ENCODE measurements at places on chromosomes 12 and 14. TPM values are rescaled to one million over a fixed set of nuclear protein-coding genes. Genes with fewer than 3 reads are reported as not detected.

Gene KRT72
- not detected for polyA plus RNA-seq

Gene CDH24
- polyA plus RNA-seq = 5.8 TPM

Gene BRF1
- 8.1 TPM for polyA plus RNA-seq

Gene KERA
- polyA plus RNA-seq = not detected

Gene CLIP1
- polyA plus RNA-seq = 94.1 TPM

Gene ULK1
- polyA plus RNA-seq = 2.3 TPM

Gene PLCZ1
- 0.15 TPM for polyA plus RNA-seq

Gene LUM
- polyA plus RNA-seq = 0.37 TPM

Gene SMIM41
- not detected for polyA plus RNA-seq

Gene CD27
- polyA plus RNA-seq = not detected

Gene MARCHF9
- 10.9 TPM for polyA plus RNA-seq

Gene CCDC175
- polyA plus RNA-seq = not detected

- no peak for DNase-seq
Measured at GRCh38 chr12:51381226-51382079, 9.8 kb downstream of the GALNT6 start.

DNA sequence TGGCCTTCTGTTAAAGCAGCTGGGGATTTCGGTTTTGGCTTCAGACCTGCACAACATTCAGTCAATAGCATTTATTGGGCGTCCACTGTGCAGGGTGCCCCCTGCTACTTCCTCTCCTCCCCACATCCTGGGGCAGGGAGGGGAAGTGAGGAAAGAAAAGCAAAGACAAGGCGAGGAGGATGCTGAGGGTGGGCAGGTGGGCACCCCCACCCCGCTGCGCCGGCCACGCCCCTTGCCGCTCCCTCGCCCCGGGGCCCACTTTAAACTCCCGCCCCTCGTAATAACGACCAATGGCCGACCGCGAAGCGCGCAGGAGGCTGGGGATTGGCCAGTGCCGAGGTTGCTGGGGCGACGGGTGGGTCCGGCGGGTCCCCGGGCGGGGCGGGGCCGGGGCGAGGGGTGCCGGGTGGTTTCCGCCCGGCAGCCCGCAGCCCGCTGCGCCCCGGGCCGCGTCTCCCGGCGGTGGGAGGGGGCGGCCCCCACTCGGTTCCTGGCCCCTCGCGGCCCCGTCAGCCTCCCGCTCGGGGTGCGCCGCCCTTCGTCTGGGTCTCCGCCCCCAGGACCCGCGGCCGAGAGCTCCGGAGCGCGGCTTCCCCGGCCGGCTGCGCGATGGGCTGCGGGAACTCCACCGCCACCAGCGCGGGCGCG lies at the start of gene C12orf75:
Gene C12orf75, plus strand, starts transcription at position 409 of the 648 bp plus-strand sequence. Its CDS starts 201 bp downstream, at position 610.
- DNase-seq = no peak

GRCh38 chr12:22048351-22049041 lies 2.5 kb downstream of the CMAS start:
- no peak for DNase-seq

GRCh38 chr12:15546102-15546701 lies 223.9 kb downstream of the PTPRO start:
- no peak for DNase-seq

GRCh38 chr12:70644861-70645260 lies 7.6 kb upstream of the PTPRB start:
- no peak for DNase-seq

- DNase-seq = no peak
Measured at GRCh38 chr12:117587631-117588287, 226.3 kb upstream of the NOS1 start.

DNA sequence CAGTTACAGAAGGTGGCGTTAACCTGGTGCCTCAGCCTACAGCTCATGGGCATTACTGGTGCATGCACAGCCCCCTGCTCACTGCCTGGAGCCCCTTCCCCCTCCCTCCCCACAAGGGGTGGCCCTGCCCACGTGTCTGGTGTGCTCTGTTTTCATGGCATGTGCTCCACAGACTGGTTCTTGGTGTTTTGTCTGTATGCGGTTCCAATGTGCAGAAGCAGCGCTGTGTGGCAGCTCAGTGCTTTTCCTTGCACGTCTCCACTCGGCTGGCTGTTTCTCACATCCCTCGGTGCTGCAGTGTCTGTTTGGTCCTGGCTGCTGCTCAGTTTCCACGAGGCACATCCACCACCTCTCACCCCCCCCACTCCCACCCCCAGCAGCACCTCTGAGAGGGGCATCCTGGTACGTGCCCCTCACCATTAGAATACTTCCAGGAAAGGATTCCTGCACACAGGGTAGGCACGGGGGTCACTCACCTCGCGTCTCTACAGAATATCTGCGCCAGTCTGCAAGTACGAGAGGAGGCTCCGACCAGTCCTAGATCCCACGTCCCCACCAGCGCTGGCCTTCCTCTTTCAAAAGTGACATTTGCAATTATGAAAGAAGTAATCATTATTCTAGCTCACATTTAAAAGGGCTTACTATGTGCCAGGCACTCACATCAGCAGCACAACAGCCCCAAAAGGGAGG lies 27.1 kb downstream of the DIO3 start:
- DNase-seq = no peak

DNA sequence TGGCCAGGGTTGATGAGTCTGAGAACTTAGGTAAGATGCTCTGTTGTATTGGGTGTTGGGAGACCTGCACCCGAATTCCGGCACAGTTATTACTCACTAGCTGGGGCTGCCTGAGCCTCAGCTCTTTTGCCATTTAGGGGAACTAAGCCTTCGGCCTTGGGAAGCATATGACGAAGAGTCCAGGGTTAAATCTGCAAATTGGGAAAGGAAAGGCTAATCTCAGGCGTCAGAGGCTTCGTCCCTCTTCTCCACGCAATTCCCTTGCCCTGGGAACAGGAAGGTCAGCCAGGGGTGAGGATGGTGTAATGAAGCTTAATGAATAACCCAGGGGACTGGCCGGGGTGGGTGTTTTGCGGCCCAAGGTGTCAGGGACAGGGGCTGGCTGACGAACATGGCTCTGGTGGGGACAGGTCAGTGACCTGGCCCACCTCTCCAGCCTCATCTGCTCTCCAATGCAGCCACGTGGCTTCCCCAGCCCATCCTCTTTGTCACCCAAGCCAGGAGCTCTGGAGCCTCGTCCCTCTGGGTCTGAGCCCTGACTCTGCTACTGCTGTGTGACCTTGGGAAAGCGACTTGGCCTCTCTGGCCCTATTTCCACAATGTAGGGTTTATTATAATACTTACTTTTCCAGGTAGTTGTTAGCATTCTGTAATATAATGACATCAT lies 3.8 kb upstream of the SDSL start:
- no peak for DNase-seq

GRCh38 chr14:52802597-52802996 lies 11.2 kb upstream of the GNPNAT1 start:
- peak; percentile 30 for DNase-seq

DNA sequence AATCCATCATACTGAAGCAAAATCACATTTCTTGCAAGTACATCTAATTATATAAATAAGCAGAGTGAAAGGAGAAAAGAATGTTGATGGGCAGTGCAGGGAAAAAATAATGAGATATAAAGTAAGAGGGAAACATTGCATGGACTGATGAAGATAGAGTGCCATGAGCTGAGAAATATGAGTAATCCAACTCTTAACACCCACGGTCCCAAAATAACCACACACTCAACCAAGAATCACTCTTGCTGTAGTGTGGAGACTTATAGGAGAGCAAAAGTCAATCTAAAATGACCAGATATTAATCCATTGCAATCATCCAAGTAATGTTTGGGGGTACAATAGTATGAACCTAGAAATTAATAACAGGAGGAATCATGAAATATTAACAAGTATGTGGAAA lies 40.2 kb downstream of the MYF5 start:
- no peak for DNase-seq

GRCh38 chr12:60845696-60846095 lies 1249.9 kb downstream of the SLC16A7 start:
- no peak for DNase-seq

DNA sequence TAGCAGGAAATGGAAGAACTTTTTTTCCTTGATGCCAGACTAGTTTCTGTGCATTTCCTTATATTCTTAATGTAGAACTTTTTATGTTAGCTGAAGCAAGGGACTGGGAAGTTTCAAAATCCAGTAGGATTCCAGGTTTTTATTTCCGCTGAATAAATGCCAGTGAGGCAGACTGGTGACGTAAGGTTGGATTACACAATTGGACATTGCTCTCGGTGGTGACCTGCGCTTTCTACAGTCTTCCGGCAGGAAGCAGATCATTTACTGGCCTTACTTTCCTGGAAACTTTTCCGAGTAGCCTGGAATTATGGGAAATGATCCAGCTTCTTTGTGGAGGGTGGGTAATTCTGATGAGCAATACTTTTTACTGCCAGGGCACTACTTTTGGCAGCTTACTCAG lies 3.6 kb downstream of the IFT43 start:
- DNase-seq = no peak

DNA sequence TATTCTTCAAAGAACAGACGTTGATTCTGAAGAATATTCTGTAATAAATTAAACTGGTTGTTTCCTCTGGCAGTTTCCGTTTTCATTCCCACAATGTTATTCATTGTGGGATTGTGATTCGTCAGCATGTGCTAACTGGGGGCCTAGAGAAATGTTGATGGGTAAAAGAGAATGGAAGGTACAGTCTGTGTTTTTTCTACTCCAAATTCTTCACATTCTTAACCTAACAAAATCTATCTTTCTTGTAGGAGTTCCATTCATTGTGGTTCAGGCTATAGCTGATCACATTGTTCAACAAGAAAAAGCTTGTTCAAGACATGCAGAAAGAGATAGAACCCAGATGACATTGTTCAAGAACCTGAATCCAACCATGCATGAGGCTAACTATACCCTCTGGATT lies 5.9 kb downstream of the CD163 start:
- peak; percentile 32 for DNase-seq

GRCh38 chr12:47755655-47756562 lies 2.8 kb downstream of the RAPGEF3 start:
- no peak for DNase-seq
